H1 (cell line): ENCODE measurements at places on chromosomes 1 and 21. TPM values are rescaled to one million over a fixed set of nuclear protein-coding genes. Genes with fewer than 3 reads are reported as not detected.

Gene CHI3L2
- polyA plus RNA-seq: not detected in 2 replicates

Gene TLR5
- 0.20 and 0.74 TPM in 2 replicates for polyA plus RNA-seq

Gene TMPRSS15
- polyA plus RNA-seq: not detected in 2 replicates

Gene CTNNBIP1
- polyA plus RNA-seq: 40.9 and 48.8 TPM in 2 replicates

DNA sequence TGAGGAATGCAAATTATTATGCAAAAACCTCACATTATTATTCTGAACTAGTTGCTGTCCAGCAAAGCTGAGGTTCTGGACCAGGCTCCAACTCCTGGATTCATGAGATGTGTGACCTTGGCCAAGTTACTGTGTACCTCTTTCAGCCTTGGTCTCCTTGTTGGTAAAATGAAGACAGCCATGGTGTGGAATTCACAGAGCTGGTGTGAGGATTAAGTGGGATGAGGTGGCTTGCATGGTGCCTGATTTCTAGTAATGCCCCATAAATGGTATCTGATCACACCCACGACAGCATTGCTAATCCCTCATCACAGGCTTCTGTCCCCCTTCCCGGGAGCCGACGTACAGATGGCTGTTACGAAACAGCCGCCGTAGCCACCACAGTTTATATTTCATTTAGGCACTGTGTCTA, 59.6 kb downstream of the PGBD5 start:
- no peaks in the 10 kb centered on the region for H3K36me3 ChIP-seq
- H3K27me3 ChIP-seq: no peaks in the 10 kb centered on the region
- DNase-seq: no peak
- H3K4me1 ChIP-seq: no peaks in the 10 kb centered on the region
- H3K4me3 ChIP-seq: no peak overlapping the region

GRCh38 chr1:195745189-195746010, 862.8 kb downstream of the KCNT2 start:
- H3K4me3 ChIP-seq: no peak overlapping the region
- H3K27me3 ChIP-seq: no peaks in the 10 kb centered on the region
- no peak for DNase-seq
- no peak overlapping the region for H3K27ac ChIP-seq
- H3K36me3 ChIP-seq: no peaks in the 10 kb centered on the region
- H3K4me1 ChIP-seq: no peaks in the 10 kb centered on the region; the same call in none of the 2 replicates

DNA sequence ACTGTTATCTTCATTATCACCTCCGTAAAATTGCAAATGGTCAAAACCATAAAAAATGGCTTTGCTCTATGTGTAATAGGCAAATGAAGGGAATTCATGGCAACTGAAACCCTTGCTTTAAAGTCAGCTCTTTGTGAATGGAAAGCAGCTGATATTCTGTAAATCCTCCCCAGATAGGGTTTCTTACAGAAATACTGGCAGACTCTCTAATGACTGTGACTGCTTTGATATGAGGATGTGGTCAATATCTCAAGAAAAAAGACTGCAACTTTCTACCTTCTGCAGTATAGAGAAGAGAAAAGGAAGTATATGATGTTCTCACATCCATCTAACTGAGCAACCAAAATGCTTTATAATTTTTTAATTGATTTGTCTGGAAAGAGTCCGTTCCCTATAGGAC, 193.1 kb downstream of the ST6GALNAC3 start:
- peaks cover 2% of the 10 kb centered on the region; the same call in 1 of the 2 replicates for H3K4me1 ChIP-seq
- no peak overlapping the region for H3K4me3 ChIP-seq
- no peaks in the 10 kb centered on the region for H3K36me3 ChIP-seq
- no peaks in the 10 kb centered on the region for H3K27me3 ChIP-seq

- no peak overlapping the region for H3K4me3 ChIP-seq
- DNase-seq: no peak
- no peaks in the 10 kb centered on the region for H3K36me3 ChIP-seq
- H3K27me3 ChIP-seq: no peaks in the 10 kb centered on the region
Measured at GRCh38 chr1:228194436-228194835, 13.4 kb upstream of the OBSCN start.
